ENCODE measurements at places on chromosomes 6 and 20.
A peak's percentile ranks its signal among the peaks of the same experiment; 100 is the strongest.

DNA sequence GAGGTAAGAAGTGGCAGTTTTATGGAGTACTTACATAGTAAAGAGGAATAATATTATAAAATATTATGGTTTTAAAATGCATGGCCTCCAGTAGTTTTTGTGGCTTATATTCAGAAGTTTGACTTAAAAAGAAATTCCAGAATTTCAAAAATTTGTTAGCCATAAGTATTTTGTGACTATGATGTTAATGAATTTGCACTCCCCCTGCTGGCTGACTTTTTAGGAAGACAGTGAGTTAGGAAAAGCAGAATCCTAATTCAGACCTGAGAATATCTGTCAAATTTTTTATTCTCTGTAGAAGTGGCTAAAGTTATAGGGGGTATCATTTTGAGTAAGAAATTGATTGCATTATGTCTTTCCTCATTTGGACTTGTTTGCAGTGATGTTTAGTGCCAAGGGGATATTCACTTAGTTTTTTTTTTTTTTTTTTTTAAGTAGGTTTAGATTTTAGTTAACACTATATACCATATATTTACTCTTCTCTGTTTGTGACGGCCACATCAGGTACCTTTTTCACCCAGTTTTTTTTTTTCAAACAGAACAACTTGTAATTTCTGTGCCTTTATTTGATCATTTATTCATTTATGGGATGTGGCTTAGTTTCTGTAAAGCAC, 40.8 kb downstream of the ZFAND3 start:
- peak; percentile 36 for DNase-seq

DNA sequence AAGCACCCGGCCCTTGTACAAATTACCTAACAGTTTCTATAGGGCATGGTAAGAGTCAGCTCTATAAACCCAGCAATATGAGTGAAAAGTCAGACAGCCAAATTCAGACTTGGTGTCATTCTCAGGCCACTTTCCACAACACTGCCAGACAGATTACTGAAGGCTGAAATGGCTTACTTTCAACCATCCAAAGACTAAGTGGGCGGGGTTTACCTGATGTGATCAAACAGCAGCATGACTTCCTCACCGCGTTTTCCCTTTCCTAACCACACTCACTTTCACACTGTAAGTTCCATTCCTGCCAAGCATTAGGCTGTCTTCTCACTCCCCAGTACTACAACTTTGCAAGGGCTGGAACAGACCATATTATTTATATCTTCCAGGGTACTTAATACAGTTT, 85.9 kb downstream of the SMLR1 start:
- DNase-seq, result no peak

DNA sequence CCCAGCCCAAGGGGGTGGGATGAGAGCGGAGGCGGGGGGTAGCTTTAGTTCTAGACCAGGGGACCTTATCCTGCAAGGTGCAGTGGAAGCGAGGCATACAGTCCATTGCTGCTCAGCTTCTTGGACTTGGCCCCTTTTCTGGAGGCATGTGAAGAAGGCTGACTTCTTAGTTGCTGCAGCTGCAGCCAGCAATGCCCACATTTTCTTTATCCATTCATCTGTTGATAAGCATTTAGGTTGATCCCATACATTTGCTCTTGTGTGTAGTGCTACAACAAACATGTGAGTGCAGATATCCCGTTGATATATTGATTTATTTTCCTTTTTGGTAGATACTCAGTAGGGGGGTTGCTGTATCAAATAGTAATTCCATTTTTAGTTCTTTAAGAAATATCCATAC, 461.2 kb upstream of the IMPG1 start:
- no peak for DNase-seq

- DNase-seq, result no peak
Measured at GRCh38 chr6:13012977-13013680, 296.6 kb downstream of the PHACTR1 start.

GRCh38 chr20:16664020-16664419, 65.8 kb upstream of the SNRPB2 start:
- DNase-seq, result no peak

DNA sequence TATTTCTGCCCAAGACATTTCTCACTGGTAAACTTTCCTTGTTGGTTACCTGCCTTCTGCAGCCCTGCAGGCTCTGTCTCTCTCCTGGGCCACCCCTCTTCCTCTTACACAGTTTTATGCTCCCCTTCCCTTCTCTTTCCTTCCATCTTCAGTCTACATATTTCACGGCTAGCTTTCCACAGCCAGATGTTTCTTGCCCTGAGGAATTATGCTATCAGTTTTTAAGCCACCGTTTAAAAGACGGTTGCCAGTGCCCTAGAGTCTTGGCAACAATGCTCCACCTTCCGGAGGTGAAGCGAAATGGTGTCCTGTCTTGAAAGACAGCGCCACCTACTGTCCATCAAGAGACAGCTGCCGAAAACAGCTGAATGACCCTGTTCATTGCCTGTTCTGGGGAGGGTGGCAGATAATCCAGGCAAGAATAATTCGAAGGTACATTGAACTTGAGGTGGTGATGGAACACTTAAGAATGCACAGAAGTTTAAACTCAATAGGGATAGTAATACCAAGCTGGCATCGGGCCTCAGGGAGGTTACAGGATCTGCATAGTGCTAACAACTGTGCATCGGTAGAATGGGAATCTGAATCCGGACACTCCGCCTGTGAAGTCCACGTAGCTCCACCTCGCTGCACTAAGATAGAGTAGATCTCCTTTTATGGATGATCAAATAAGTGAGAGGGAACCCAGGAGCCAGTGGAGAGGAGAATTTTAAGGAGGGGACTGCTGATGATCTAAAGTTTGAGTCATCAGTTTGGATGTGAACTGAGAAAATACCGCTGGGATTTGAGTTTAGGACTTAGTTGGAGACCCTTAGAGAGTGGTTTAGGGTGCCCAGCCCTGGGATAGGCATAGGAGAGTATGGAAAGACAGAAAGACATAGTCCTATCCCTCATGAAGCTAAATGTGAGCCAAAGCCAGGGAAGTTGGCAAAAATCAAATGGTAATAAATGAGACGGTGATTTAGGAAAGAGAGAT, 4.8 kb upstream of the TRIM40 start:
- DNase-seq, result peak; percentile 88

- no peak for DNase-seq
Measured at GRCh38 chr6:15160812-15161211, 85.1 kb upstream of the JARID2 start.

GRCh38 chr6:142839686-142840040, 105.3 kb downstream of the HIVEP2 start:
- no peak for DNase-seq

DNA sequence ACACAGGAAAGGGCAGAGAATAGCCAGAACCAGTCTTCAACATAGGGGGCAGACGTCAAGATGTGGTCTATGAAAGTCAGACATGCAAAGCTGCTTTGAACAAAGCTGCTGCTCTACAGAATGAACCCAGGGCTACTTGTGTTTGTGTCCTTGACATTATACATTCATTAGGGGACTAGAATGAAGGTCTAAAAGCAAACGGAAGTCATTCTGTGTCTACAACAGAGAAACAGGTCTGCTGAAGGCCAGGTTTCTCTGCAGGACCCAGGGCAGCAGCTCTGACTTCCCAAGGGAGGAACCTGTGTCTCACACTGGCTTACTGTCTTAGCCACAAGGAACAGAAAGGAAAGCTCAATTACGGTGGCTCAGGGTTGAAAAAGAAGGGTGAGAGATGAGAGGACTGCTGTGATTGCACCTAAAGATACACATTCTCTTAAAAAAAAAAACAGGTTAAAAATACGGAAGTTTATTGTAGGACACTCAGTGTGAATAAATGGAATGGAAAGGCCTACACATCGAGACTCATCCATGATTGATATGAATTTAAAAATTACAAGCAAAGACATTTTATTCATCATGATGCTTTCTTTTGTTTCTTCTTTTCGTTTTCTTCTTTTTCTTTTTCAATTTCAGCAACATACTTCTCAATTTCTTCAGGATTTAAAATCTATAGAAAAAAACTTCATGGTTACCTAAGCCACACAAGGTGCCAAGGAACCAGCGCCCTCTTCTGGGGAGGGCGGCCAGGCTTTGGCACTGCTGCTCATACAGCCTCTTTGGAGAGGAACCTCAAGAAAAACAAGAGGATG, 6.7 kb downstream of the PSMA7 start:
- peak; percentile 70 for DNase-seq

DNA sequence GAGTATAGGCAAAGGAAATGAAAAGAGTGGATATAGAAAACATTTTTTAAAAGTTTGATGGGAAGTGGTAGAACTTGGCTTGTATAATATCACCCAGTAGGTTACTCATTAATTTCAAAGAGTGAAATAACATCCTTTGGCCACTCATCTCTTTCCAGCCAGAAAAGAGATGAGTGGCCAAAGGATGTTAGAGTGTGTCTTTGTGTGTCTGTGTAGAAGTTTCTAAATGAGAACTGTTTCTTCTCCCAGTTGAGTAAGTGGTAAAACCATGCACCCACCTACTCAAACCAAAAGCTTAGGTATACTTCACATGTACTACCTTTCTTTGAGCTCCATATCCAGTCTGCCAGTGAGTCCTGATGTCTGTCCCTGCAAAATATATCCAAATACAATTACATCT, 47.7 kb upstream of the TMEM244 start:
- no peak for DNase-seq

- DNase-seq, result no peak
Measured at GRCh38 chr6:134398453-134398852, 80.5 kb upstream of the SGK1 start.

GRCh38 chr6:11563793-11564192, 26.2 kb downstream of the TMEM170B start:
- no peak for DNase-seq

GRCh38 chr20:13418263-13419229, 197.5 kb downstream of the ISM1 start:
- no peak for DNase-seq

DNA sequence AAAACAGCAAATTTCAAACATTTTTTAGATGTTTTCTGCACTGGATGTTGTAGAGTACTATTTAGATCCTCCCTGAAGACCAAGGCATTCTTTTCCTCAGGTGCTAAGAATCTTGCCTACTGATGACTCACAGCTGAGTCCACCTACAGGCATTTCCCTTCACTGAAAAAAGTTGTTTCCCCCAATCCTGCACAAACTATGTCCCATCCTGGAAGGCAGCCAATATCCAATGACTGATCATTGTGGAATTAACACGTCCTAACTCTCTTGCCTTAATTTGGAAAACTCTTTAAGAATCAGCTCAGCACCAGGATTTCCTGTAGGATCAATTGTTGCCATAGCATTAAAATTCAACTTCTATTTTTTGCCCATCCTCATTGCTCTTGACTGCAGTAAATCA, 268.4 kb upstream of the IRAK1BP1 start:
- peak; percentile 77 for DNase-seq

- DNase-seq, result no peak
Measured at GRCh38 chr6:39063526-39063925, 14.9 kb downstream of the GLP1R start.

DNA sequence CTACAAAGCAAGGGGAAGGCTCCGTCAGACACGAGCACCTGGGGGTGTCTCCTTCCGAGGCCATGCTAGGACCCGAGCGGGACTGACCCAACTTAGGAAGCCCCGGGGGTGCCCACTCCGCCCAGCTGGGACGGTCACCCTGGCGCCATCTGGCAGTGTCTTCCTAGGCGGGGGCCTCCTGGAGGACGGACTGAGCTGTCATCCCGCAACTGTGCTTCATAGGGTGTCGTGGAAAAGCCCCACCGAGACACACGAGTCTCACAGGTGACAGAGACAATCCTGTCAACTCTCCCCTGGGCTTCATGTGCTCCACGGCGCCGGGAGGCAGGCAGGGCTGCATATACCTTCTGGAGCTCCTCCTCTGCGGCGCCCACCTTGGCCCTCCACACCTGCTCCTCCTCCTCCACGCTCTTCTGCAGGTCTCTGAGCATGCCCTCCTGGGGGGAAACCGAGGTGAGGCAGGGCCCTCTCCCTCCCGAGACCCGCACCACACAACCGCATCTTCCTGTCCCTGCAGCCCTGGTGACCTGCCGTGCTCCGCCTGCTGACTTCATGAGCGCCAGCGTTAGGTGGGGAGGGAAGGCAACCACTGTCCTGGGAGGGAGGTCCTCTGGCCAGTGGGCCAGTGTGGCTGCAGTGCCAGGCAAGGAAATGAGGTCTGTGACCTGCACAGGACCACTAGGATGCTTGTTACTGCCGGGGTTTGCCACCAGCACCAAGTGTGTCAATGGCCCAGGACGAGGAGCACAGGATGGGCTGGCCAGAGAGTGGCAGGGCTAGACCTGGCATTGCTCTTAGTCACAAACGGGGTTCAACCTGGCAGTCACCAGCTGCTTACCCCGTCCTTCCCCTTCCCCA, 50.7 kb downstream of the DSTN start:
- DNase-seq, result no peak

DNA sequence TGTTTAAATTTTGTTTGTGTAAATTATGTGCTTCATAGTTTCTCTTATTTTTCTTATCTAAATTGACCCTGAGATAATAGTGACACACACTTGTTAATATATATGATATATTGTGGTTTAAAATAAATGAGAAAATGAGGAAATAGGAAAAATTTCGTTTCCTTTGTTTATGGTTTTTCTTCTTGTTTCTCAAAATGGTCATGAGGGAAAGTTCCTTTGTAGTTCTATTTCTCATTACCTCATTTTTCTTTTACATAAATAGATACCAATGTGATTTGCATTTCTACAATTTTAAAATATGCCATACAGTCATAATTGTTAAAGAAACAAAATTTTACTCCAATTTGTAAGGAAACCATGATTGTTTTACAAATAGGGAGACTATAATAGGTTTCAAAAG, 9.2 kb downstream of the OR2A4 start:
- DNase-seq, result no peak

GRCh38 chr6:45192556-45192955, 135.6 kb upstream of the RUNX2 start:
- DNase-seq, result peak; percentile 5

DNA sequence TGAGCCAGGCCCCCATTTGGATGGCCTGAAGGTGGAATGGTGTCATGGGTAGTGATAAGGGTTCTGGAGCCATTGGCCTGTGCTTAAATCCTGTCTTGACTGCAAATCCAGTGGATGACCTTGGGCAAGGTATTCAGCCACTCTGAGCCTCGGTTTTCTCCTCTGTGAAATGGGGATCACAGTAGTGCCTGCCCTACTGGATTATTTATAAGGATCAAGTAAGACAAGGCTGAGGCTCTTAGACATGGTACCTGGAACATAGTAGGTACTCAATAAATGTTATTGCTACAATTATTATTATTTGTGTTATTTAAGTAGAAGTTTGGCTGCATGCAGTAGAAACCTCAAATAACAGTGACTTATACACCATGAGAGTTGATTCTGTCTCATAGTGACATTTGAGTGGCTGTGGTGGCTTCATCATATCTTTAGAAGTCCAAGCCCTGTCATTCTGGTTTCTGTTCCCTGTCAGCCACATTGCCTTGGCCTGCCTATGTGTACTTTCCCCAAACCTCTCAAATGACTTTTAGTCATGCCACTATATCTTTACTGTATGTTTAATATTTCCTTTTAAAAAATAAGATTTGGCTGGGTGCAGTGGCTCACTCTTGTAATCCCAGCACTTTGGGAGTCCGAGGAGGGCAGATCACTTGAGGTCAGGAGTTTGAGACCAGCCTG, 37.6 kb upstream of the CHMP4B start:
- no peak for DNase-seq

DNA sequence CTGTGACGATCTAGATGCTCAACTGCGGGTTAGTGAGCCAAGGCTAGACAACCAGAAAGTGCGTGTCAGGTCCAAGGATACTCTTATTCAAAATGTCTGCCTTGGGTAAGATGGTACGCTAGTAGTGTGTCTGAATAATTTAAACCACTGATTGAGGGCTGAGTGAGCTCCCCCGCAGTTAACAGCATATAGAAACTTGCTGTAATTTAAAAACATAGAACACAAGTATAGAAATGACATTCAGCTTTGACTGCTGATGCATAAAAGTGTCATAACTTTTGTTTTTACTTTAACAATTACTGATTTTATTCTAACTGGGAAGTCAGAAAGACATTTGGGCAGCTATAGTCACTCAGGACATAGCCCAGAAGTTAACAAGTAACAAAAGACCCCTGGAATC, 45.6 kb upstream of the SLC22A1 start:
- DNase-seq, result no peak
